Cortex of kidney (tissue), 1 donor: ENCODE measurements at places on chromosomes 11 and 22.

DNA sequence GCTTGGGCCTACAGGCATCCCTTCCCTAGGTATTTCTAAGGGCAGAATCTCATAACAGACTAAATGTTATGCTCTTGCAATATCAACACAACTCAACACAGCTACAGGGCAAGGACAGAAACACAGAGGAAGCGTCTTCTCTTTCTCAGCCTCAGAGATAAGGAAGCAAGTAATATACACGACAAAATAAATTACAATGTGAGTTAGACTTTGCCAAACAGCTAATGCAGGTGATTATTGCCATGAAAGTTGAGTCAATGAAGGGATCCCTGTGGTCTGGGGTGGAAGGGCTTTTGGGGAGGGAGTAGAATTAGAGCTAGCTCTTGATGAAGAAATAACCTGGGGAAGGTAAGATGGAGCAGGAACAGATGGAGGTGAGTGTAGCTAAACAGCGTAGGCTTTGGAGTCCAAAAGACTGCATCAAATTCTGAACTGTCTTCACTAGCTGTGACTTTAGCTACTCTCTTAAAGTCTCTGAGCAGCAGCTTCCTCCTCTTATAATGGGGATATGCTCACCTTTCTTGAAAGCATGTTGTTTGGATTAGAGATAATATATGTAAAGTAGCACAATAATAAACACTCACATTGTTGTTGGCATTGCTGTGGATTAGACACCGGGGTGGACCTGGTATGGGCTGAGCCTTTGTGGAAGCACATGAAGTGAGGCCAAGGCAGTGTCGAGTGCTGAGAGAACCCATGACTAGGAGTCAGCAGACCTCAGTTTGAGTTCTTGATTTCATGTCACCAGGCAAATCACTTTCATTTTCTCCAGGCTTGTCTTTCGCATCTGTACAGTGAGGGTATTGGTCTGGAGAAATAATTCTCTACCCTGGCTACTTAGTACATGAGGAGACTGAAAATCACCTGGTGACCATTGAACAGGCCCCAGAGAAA is 41.0 kb upstream of the AQP11 start:
- DNase-seq: no peak

GRCh38 chr22:17009640-17010291 is 1.7 kb upstream of the GAB4 start:
- no peak for DNase-seq

DNA sequence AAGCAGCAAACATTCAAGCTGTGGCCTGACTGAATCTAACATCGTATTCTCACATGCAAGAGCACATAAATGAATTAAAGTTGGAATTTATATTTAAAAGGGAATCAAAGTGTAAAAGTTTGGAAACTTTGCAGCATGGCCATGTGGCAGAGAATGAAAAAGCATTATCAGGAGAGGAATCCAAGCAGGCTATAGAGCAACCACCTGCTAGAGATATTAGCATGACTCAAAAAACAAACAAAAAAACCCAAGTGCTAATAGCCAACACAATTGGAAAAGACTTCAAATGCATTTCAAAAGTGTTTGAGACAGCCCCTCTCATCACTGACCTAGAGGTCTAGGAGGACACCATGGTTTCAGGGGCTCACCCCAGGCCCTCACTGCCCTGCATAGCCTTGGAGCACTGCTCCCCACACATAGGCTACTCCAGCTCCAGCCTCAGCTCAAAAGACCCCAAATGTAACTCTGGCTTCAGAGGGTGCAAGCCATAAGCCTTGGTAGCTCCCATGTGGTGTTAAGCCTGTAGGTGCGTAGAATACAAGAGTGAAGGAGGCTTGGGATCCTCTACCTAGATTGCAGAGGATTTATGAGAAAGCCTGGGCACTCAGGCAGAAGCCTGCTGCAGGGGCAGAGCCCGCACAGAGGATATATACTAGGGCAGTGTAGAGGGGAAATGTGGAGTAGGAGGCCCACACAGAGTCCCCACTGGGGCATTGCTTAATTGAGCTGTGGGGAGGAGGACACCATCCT is 1.7 kb upstream of the KRTAP5-7 start:
- no peak for DNase-seq

GRCh38 chr11:125167292-125167953 is 2.9 kb downstream of the PKNOX2 start:
- no peak for DNase-seq

DNA sequence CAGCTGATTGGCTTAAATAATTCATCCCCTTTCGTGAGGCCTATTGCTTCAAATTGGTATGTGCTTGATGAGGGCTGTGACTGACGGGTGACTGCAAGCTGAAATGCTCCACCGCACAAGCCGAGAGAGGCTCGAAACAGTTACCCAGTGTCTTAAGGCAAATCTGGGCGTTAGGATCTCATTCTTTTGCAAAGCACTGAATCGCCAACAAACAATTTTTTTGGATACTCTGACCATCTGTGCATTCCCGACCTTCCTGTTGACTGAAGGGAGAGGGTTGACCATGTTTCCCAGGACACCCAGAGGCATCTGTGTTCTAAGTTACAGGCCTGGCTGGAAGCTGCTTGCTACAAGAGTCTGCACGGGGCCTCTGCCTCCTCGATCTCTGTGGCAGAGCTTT is 32.1 kb downstream of the CACNG2 start:
- DNase-seq: no peak

- no peak for DNase-seq
Observed at GRCh38 chr11:35236667-35237003, 97.7 kb downstream of the CD44 start.

DNA sequence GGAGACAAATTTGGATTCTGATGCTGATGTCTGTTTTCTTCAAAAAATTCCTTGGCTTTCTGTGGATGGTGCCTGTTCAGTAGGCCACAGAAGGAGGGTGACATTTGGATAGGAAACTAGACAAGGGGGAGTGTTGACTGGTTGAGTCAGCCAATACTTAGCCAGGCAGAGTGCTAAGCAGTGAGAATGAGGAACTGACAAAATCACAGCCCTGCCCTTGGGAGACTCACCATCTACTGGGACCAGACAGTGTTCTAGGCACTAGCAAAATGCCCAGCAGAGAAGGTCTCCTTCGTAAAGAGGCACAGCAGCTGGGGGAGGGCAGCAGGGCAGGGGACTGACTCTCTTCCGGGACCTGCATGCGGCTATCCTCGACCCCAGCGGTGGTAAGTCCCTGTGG is 190.2 kb downstream of the DSCAML1 start:
- no peak for DNase-seq

DNA sequence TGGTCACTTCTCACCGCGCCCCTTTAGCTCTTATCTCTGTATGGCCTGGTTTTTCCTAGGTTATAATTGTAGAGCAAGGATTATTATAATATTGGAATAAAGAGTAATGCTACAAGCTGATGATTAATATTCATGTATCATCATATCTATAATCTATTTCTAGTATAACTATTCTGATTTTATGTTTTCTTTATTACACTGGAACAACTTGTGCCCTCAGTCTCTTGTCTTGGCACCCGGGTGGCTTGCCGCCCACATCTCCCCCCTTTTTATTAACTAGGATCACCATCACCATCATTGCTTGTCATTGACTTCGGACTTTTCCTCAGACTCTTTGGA is 11.0 kb downstream of the OR52K1 start:
- DNase-seq: no peak

DNA sequence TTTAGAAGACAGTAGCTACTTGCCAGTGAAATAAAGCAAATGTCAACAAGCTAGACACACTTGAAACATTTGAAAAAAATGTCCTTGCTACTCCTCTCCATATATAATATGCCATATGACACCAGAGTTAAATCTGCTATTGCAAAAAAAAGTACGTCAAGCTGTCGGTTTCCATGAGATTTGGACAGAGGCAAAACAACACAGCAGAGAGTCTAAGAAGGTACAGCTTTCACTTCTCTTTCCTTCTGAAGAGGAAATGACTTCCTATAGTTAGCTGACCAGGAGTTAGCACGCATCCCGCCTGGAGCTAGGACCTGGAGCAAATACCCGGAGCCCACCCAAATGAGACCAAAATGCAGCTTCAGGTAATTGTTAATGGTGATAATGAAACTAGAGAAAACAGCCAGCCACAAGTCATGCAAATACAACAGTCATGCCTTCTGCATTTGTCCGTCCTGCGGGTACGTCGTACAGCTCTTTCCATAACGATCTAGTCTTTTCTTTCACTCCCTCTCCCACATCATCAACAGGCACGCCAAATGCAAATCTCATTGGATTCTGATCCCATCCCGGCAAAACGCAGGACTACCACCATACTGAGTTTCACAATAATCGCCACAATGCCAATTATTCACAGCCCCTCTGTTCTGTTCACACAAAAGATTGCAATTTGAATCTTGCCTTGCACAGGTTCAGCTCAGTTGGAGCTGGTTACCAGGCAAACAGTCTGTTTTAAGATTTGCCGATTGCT is 395.0 kb upstream of the CCDC90B start:
- DNase-seq: no peak

GRCh38 chr11:25890626-25891260 is 441.2 kb upstream of the ANO3 start:
- DNase-seq: no peak

- no peak for DNase-seq
Observed at GRCh38 chr22:19480789-19481188, 1.1 kb downstream of the CDC45 start.

DNA sequence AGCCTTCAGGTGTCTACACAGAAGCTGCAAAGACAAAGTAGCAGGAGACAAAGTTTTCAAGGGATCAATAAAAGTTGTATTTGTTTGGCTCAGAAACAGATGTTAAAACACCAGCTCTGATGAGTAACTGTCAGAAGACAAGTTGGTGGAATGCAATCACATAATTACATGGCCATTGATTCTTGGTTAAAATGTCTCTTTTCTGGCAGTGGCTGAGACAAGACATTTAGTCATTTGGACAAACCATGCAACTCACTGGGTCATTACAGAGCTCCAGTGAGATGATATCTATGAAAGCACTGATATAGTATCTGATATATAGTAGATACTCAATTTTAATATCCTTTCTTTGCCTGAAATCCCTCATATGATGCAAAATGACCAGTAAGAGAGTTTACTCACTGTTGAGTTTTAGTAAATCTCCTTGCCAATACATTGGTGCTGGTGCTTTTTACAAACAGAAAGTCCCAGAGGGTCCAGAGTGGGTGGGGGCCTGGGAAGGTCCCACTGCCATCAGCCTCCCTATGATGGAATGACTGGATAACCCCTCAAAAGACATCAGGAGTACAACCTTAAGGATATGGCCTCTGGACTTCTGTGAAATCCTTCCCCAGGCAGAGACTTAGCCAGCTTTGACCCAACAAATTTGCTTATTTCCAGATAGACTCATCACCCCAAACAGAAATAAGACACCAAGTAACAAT is 95.0 kb downstream of the SLC1A2 start:
- DNase-seq: no peak

DNA sequence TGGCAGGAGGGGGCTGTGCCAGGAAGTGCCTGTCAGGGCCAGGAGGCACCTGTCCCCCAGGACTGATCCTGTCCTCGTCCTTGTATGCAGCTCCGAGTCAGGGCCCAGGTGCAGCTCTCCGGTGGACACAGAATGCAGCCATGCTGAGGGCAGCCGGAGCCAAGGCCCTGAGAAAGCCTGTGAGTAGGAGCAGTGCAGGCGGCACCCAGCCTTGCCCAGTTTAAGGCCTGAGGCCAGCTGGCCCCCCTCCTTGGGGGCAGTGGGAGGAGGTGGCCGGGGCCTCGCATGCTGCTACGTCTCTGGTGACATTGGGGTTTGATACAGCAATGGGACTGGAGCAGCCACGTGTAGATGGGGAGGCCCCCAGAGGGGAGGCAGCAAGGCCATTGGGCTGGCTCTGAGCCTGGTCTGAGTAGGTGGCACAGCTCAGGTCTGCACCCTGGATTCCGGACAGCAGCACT is 34.9 kb downstream of the SBF1 start:
- no peak for DNase-seq

GRCh38 chr11:76598426-76598839 is 72.1 kb downstream of the LRRC32 start:
- no peak for DNase-seq

DNA sequence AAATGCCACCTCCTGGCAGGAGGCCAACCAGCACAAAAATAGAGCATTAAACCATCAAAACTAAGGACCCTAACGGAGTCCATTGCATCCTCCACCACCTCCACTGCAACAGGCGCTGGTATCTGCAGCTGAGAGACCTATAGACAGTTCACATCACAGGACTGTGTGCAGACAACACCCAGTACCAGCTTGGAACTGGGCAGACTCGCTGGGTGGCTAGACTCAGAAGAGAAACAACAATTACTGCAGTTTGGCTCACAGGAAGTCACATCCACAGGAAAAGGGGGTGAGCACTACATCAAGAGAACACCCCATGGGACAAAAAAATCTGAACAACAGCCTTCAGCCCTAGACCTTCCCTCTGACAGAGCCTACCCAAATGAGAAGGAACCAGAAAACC is 11.6 kb upstream of the TMEM45B start:
- DNase-seq: no peak

GRCh38 chr11:73653996-73654395 is 7.6 kb downstream of the PLEKHB1 start:
- no peak for DNase-seq

DNA sequence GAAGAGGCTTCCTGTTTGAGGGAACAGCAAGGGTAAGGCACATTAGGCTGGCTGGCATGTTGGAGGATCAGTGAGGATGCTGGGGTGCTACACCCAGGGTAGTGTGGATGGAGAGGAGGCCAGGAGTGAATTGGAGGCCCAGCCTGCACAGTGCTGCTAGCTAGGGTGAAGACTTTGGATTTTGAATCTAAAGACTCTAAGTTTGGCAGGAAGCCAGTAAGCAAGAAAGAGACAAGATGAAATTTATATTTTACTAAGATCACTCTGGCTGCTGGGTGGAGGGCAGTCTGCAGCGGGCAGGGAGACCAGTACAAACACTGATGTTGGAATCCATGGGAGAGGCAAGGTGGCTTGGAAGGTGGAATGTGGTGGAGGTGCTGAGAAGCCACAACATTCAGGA is 43.6 kb downstream of the TSPAN18 start:
- DNase-seq: no peak

DNA sequence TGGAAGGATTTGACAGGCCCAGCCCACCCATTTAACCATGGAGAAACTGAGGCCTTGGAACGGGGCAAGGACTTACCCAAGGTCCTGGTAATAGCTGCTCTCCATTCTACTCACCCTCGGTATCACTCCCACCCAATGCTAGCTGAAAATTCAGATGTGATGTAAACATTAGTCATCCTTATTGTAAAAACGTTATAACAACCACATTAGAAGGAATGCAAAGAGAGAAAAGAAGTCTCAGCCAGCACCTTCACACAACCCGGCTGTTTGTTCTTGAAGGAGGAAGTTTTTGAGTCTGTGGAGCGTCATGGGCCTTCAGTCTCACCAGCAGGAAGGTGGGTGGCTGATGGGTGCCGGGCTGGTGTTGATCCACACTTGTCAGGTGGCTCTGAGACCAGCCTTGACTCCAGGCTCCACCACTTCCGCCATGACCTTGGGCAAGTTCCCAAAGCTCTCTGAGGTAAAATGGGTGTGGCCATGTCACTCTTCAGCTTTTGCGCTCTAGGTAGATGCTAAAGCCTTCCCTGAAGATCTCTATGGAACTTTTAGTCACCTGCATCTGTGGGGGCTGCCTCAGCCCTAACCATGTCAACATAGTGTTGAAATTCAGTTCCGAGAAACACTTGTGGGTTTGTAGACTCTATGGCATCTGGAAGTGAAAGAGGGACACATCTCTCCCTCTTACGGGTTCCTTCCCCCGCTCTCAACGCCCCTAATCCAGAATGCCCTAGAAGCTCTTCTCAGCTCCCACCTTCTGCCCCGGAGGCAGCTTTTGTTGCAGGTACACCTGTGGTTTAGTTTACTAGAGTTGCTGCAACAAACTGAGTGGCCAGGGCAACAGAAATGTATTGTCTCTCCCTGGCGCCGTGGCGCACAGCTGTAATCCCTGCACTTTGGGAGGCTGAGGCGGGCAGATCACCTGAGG is 14.8 kb downstream of the CD6 start:
- DNase-seq: no peak

GRCh38 chr11:17915500-17916143 is 97.2 kb downstream of the SERGEF start:
- DNase-seq: no peak
